ENCODE measurements at places on chromosomes 13 and 19.

DNA sequence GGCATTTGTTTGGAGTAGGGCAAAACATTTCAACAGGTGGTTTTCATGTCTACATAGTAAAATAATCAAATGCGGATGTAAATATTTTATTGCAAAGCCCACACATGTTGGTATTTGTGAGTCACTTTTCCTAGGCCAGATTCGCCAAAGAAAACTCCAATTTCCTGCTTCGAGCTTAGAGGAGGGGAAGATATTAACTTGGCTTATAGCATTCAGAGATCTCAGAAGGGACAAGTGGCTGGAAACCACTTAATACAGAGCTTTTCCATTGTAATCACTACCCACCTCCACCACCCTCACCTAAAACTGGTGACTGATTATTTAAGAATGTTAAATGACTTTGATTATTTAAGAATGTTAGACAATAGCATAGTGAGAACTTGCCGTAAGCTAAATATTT lies 530.6 kb upstream of the SPRY2 start:
- no peak for DNase-seq

- no peak for DNase-seq
Measured at GRCh38 chr19:51071095-51071405, 6.2 kb upstream of the KLK13 start.

- no peak for DNase-seq
Measured at GRCh38 chr13:106573868-106574267, 5.9 kb upstream of the ARGLU1 start.

DNA sequence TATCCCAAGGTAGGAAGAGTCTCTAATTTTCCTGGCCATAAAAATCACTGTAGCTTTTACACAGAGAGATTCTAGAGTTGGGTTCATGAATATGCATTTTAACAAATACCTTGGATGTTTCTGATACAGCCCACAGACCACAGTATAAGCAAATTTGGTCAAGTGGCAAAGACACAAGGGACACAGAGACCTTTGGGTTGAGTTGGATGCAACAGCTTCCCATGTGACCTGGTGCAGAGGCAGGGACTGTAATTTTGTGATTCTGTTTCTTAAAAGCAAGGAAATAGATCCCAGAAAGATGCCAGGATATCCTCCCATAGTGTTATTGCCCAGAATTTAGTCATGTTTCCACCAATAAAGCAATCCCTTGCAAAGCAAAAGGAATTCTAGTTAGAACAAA lies 27.0 kb downstream of the FPR3 start:
- peak; percentile 41 for DNase-seq

DNA sequence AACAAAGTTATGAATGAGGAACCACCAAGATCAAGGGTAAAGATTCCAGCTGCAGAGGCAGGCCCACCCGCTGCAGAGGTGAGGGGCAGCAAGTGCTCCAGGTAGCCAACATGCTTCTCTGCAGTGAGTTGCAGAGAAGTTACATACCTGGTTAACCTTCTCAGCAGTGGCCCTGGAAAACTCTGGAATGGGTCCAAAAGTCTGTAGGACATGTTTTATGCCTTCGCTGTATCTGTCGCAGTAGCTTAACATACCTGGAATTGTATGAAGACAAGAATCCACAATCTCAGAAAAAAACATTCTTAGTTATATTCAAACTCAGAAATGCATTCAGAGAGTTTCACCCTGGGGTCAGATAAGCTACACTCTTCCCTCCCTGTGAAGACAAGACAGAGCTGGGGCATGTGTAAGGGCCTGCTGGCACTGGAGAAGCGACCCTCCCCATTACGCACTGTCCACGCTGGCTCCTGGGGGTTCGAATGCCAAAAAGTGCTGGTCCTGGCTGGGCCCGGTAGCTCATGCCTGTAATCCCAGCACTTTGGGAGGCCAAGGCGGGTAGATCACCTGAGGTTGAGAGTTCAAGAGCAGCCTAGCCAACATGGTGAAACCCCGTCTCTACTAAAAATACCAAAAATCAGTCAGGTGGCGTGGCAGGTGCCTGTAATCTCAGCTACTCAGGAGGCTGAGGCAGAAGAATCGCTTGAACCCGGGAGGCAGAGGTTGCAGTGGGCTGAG lies 121.0 kb downstream of the CRYL1 start:
- no peak for DNase-seq

DNA sequence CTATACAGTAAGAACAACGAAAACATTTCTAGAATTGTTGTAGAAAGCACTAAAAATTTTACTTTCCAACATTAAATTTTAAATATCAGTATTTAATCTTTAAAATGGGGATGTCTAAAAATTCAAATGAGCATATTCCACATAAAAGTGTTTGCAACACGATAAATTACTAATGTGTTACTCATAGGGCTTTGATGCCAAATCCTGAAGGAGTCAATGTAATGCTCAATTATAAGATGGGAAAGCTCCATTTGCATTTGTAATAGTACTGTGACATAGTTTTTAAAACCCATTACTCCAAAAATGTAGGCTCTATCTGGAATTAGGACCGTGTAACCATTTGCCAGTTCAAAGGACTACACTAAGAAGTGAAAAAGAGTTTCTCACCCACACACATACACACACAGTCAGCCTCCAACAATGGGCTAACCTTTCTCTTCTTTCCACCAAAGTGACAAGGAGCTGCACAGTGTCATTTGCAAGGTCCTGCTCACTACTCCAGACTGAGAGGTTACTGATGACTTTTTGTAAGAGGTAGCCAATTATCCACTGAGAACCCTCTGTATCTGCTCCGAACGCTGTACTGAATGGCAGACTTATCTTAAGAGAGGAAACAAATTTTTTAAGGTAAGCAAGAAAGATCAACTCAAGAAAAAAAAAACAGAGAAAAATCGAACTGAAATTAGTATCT lies 26.1 kb upstream of the EEF1AKMT1 start:
- no peak for DNase-seq

GRCh38 chr13:53326716-53327115 lies 298.1 kb downstream of the OLFM4 start:
- DNase-seq: no peak

- no peak for DNase-seq
Measured at GRCh38 chr13:49409008-49409407, 34.9 kb downstream of the CAB39L start.

- peak; percentile 23 for DNase-seq
Measured at GRCh38 chr13:110340812-110341444, 33.8 kb downstream of the COL4A2 start.

DNA sequence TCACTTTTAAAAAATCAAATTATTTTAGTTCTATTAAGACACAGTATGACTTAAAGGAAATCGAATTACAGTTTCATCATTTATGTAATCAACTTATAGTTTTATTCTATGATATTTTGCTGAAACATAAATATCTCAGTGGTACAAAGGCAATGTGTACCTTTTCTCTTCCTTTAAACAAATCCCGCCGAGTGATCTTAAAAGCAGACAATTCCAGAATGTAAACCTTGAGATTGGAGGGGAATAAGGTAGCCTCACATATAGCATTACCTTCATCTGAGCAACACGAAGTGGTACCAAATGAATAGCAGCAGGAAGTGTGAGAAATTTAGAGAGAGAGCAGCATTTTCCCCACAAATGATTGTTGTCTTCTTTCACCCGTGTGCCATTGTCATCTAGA lies 842.2 kb upstream of the GPC6 start:
- no peak for DNase-seq

- DNase-seq: no peak
Measured at GRCh38 chr13:106594980-106595379, 27.0 kb upstream of the ARGLU1 start.

GRCh38 chr19:18349524-18350128 lies 9.2 kb downstream of the PGPEP1 start:
- DNase-seq: peak; percentile 64

DNA sequence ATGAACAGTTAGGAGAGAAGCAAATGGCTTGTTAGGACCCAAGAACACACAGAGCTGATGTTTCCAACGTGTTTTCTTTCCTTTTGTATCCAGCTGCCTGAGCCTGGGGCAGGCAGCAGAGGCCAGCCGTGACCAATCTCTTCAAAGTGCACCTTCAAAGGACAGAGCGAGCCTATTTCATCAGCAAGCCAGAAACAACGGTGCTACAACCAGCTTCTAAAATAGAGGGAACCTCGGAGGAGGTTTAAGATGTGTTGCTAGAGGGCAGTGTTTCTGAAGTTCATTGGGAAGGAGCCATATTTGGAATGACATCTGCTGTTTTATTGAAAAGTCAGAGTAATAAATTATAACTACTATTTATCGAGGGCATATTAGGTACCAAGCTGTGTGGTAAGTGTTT lies 56.2 kb upstream of the RFC3 start:
- no peak for DNase-seq

GRCh38 chr13:98547455-98547854 lies 29.5 kb downstream of the STK24 start:
- DNase-seq: no peak

- DNase-seq: no peak
Measured at GRCh38 chr13:36862002-36862685, 43.1 kb downstream of the RFXAP start.

DNA sequence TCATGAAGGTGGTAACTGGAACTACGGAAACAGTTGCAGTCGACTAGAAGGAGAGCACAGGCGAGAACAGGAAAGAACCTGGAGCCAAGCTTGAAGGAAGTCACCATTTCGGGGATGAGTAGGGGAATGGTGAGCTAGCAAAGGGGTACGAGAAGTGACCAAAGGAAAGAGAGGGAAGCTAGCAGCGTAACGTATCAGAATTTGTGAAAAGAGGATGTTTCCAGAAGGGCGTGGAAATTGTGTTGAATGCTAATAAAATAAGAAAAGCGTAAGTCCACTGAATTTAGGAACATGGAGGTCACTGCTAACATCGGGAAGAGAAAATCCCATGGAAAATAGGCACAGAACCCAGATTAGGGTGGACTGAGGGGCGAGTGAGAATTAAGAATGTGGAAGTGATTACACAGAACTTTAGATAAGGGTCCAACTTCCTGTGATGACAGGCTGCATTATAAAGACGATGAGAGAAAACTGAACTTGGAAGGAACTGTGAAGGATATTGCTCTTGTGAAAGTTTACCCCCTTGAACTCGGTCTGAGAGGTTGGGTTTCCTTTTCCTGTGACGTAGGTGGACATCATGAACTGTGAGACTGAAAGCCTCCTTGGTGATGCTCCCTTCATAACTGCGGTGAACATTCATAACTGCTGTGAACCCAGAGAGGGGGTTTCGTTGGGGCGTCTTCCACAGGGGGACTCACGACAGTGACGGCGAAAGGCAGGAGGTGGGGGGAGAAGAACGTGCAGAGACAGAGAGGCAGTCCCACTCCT lies 2.0 kb upstream of the FFAR2 start:
- DNase-seq: peak; percentile 24

- DNase-seq: no peak
Measured at GRCh38 chr13:26557051-26557392, 461 bp upstream of the WASF3 start.

- DNase-seq: no peak
Measured at GRCh38 chr19:16433986-16434385, 37.8 kb downstream of the EPS15L1 start.

DNA sequence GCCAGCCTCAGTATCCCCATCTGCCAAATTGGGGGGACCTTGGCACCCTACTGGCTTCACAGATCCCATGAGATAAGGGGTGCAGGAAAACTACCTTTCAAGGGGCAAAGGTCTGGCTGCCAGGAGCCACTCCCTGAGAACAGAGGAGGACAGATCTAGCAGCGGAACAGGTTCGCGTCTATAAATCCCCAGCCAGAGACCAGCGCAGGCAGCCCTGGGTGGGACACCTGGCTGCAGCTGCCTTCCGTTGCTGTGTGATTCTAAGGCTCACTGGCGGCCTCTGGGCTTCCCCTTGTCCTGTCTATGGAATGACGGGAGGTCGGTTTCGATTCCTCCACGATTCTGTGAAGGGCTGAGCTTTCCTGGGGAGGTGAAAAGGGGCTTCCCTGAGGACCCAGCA lies 7.3 kb downstream of the RELB start:
- no peak for DNase-seq

DNA sequence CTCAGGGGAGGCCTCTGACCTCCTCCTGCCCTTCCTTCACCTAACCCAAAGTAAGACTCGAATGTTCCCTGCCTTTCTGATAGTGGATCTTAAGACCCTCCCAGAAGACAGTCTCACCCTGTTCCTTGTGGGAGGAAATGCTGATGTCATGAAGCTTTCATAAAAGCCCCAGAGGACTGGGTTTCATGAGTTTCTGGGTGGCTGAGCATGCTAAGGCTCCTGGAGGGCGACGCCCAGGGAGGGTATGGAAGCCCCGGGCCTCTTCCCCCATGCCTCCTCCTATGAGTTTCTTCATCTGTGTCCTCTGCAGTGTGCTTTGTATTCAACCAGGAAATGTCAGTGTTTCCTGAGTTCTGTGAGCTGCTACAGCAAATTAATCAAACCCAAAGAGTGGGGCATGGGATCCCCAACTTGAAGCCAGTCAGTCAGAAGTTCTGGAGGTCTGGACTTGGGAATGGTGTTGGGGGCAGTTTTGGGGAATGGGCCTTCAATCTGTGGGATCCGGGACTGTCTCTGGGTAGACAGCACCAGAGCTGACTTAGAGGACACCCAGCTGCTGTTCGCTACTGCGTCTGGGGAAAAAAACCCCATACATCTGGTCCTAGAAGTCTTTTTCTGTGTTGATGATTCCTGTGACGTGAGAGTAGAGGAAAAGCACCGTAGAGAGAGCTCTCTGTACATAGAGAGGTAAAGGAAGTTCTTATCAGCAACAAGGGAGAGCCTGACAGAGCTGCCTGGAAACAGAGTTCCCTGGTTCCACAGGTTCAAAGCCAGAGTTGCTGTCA lies 2.0 kb upstream of the LILRB2 start:
- DNase-seq: peak; percentile 57

GRCh38 chr19:46591870-46592269 lies 9.3 kb upstream of the CALM3 start:
- DNase-seq: peak; percentile 75

GRCh38 chr13:76925115-76925514 lies 23.2 kb upstream of the ACOD1 start:
- DNase-seq: no peak

DNA sequence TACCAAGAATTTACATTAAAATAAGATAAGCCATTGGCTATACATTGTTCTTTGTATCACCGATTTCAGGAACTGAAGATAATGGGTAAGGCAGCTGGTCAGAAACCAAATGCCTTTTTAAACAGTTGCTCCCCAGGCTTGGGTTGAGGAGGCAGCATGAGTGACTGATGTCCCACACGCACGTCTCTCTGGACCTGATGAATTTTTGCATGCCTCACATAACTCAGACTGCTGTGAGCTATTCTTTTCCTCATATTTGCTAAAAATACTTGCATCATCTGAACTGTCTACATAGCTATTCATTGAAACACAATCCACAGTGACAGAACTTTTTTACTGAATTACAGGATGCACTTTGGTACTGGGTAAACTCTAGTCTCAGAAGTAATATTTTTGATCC lies 123.6 kb upstream of the MAB21L1 start:
- no peak for DNase-seq

All from inflammatory macrophage (primary cell).